ENCODE measurements at places on chromosomes 4 and X.

DNA sequence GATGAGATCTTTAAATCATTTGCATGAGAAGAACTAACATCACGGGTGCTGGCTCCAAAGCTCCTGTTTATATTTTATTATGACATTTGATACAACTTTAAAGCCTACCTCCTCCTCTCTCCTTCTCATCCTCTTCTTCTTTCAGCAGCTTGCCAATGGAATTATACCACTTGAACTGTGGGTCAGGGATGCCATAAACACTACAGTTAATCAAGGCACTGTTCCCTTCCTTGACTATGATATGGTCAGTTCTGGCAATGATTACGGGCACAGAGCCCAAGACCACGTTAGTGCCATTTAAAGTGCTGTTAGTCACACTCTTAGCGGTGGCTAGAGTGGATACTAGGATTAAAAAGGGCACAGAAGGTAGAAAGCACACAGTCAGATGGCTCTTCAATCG is 20.7 kb downstream of the MFAP3L start:
- no peak for DNase-seq

- no peak for DNase-seq
Observed at GRCh38 chr4:139783741-139784484, 118.3 kb downstream of the MGST2 start.

DNA sequence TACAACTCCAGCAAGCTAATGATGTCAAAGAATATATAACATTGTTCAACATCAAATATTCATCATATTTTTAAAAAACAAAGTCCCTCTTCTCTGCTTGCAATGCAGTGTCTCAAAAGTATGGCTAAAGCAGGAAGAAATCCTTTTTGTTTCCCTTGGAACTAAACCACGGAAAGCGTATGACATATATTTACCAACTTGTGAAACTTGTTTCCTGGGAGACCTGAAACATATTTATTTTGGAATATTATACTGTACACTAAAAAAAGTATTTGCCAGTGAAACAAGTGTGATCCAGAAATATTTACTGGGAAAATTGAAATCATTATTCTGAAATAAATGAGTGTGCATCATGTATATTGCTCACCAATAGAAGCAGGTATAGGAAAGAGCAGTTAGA is 156.0 kb upstream of the ANKRD50 start:
- peak; percentile 67 for DNase-seq

DNA sequence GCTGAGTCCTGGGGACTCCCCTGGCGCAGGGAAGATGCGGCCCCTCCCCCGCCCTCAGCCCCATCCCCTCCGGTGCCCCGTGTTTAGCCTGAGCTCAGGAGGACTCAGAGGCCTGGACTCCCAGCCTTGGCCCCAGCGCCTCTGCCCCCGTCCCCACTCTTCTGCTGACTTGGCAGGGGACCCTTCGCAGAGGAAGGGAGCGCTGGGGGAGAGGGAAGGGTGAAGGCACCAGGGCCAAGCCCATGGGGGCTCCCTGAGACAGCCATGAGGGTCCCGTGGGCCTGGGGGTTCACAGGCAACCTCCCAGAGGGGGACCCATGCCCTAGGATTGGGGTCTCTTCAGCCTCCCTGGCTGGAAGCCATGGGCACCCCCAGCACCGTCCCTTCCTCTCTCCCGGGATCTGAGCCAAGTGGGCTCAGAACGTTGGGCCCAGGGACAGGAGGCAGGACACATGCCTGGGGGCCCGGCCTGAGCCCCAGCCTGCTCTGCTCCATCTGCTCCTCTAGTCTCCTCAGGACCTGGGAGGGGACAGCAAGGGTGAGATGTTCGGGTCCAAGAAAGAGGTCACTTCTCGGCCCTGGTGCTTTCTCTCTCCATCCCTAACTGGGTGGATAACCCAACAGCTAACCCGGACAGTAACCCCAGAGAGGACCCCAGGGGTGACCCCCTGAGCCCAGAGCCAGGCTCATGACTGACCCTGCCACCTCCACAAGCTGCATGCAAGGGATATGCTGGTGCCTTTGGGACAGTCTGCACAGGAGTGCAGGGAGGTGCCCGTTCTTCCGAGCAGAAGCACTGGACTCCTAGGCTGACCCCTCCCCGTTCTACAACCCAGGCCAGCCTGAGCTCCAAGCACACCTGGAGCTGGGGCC is 1.5 kb upstream of the CPLX1 start:
- DNase-seq, result no peak

GRCh38 chr4:119050527-119051090 is 85.0 kb upstream of the MYOZ2 start:
- DNase-seq, result no peak

DNA sequence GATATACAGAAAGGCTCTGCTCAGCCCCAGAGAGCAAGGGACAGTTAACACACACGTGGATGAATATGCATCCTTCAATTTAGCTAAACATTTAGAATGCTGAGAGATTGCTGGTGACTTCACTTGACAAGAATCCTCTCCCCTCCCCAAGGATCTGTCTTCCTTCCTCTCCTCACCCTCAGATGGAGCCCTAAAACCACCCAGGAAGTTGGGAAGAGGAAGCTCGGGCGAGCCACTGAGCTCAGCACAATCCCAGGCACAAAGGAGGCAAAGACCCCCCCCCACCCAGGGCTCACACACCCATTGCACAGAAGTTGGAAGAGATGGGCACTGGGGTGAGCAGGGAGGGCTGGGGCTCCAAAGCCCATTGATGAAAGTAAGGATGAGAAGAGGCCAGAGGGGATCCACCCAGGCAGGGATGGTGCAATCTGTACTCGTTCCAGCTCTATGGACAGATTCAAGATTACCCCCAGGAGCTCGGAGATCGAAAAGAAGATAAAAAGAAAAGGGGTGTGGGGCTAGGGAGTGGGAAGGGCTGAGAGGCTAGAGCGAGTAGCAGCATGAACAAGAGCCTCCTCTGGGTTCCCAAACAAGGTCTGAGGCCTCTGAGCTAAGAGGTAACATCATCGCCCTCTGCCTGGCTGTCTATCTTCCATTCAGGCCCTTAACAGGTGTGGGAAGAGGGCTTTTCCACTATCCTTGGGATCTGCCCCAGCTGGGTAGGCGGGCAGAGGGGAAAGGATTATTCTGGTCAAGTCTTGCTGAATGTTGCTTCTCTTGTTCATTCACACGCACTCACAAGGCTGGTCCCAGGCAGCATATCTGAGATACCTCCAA is 1.2 kb downstream of the TFE3 start:
- peak; percentile 74 for DNase-seq

- DNase-seq, result no peak
Observed at GRCh38 chrX:21934414-21934813, 6.1 kb upstream of the SMS start.

- no peak for DNase-seq
Observed at GRCh38 chr4:169800541-169800940, 42.8 kb upstream of the HPF1 start.

DNA sequence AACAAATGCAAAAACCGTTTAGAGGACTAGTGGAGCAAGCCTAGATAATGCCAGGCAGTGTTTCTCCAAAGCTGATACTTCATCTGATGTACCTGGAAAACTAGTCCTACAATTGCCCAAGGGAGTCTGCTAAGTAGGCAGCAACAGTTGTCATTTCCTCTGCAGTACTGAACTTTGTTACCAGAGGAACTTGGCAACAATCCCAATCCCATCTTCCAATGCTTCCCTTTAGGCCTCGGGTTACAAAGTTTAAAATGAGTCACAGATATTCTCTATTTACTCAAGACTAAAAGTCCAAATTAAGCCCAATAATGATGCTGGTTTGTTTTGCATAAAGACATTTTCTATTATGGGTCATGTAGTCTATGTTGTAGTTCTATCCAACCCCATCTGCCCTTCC is 120.0 kb upstream of the GLRA2 start:
- peak; percentile 52 for DNase-seq

- DNase-seq, result no peak
Observed at GRCh38 chr4:153971899-153972298, 183.0 kb upstream of the SFRP2 start.

DNA sequence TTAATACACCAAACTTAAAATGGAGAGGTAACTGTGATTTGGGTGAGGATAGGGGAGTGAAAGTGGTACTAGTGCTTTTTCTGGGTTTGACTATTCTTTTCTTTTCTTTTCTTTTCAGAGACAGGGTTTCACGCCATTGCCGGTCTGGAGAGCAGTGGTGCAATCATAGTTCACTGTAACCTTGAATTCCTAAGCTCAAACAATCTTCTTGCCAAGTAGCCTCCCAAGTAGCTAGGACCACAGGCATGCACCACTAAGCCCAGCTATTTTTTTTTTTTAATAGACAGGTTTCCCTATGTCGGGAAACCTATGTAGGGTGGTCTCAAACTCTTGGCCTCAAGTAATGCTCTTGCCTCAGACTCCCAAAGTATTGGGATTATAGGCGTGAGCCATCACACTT is 3.0 kb upstream of the ARMCX4 start:
- DNase-seq, result peak; percentile 14

DNA sequence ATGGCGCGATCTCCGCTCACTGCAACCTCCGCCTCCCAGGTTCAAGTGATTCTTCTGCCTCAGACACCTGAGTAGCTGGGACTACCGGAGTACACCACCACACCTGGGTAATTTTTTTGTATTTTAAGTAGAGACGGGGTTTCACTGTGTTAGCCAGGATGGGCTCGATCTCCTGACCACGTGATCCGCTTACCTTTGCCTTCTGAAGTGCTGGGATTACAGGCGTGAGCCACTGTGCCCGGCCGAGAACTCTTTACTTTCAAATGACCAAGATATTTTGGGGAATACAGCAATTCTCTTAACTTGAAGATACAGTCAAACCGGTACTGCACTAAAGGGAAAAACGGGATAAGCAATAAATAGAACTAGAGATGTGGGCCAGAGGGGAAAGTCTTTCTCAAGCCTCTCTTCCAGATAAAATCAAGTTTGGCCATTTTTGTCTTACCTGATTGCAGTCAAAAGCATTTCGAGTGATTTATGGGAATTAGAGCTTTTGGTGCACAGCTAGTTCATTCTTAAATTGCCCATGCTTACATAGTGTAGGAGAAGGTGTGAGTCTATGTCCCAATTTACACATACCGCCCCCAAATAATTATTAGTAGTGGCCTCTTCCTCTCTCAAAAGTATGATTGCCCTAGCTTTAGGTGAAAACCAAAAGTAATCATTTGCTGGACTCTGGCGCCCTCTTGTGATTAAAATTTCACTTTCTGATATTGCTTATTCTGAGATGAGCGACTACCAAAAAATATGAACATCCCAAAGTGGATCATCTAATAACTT is 53.2 kb upstream of the ABCG2 start:
- DNase-seq, result peak; percentile 63

GRCh38 chr4:127622621-127622920 is 10.2 kb upstream of the INTU start:
- DNase-seq, result peak; percentile 34

- DNase-seq, result peak; percentile 68
Observed at GRCh38 chrX:1582686-1583437, 8.5 kb upstream of the AKAP17A start.

- no peak for DNase-seq
Observed at GRCh38 chrX:24979081-24979480, 36.7 kb downstream of the ARX start.

DNA sequence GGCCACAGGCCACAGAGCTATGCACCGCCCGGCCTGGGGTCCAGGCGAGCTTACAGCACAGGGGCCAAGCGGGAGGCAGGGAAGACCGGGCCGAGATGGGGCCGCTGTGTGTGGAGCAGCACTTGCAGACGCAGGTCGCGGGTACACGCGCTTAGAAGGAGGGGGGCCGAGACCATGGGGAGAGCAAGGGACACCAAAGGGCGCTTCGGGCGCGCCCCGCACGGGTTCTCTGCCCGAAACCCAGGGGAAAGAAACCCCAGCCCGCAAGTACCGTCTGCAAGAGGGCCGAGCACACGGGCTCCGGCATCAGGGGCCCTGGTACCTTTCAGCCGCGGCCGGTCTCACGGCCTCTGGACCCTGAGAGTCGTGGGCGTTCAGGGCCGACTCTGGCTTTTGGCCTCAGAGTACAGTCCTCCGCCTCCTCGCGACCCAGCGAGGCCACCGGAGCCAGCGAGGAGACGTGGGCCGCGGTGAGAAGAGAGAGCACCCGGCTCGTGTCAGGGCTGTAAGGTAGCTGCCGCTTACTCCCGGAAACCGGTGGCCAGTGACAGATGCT is 342 bp downstream of the EOLA2 start:
- peak; percentile 7 for DNase-seq

DNA sequence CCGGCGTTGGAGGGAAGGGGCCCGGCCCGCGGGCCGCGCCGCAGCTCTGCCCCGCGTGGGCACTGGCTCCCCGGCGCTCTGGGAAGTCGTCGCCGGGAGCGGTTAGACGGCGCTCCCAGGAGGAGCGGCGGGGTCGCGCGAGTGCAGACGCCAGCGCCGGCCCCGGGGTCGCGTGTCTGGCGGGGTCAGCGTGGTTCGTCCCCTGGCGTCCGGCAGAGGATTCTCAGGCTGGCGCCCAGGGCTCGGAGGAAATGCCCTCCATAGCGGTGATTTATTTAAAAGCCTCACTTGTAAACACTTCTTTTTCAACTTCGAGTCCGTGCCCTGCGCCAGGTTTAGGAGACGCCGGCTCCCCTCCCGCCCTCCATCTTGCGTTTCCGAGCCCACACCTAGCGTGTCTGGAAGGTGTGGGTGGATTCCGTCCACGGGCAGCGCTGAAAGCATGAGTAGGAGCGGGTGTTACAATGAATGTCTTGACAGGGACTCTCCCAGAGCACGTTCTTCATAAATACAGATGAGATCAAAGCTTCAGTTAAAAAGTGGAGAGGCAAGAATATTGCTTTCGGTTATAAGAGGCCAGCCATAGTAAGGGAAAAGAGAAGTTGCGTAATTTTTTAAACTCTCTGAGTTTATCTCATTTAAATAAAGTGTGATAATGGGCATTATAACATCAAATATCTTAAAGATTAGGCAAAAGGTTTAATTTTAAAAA is 692 bp downstream of the FAM241A start:
- DNase-seq, result peak; percentile 42

DNA sequence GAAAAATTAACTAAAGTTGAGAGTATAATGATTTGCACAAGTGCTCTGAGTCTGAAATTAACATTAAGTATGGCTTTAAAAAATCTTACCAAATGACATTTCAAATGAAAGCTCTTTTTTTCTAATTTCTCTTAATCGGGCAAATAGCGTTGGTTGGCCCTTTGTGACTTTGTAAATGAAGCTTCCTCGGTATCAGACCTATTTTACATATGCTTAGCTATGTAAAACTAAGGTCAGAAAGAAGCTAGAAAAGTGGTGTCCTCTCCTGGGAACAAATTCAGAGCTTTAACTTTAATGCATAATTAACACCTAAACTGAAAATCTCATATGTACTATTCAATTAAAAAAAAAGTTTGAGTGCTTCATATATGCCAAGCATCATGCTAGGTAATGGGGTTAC is 62.7 kb downstream of the N4BP2 start:
- DNase-seq, result no peak

- peak; percentile 31 for DNase-seq
Observed at GRCh38 chr4:132982151-132982550, 166.9 kb upstream of the PCDH10 start.

GRCh38 chrX:38803243-38803587 is 2.0 kb downstream of the MID1IP1 start:
- DNase-seq, result peak; percentile 24

GRCh38 chrX:119989905-119990555 is 46.5 kb upstream of the NKAP start:
- no peak for DNase-seq

DNA sequence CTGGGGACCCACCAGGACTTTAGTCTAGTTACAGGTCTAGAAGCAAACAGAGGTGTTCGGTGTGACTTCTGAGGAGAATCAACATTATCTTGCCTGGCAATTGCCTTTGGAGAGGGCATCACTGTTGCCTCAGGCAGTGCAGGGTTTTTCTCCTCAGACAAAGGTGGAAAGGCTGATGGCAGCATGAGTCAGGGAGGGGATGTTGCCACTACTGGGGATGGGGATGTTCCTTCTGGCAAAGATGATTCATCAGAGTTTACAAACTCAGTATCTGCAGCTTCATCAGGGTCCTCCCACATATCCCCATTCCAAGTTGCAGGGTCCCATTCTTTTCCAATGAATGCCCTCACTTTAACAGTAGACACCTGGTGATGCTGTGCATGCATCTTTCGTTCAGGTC is 91.3 kb upstream of the GALNTL6 start:
- DNase-seq, result no peak

Measured in cardiac fibroblast (primary cell).